Activated CD8-positive, alpha-beta memory T cell treated with anti-CD3 and anti-CD28 coated beads, Interleukin-2, amount 50 U/mL, for 4 hours (primary cell): ENCODE measurements at places on chromosomes 2 and 18.

DNA sequence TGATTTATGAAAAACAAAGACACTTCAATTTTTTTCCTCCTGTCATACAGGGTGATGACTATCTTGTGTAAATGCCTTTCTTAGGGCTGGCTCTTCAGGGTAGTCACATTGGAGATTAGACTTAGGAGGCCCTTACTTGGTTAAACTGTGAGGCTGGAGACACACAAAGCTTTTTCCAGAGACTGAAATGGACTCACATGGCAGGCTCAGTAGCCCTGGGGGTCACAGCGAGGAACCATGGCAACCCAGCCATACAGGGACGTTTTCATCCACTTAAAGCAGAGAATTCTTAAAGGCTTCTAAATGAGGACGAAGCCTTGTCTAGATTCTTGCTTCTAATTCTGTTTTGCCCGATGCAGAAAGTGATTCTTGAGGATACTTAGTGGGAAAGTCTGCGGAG is 57.3 kb upstream of the ZDBF2 start:
- DNase-seq = no peak

DNA sequence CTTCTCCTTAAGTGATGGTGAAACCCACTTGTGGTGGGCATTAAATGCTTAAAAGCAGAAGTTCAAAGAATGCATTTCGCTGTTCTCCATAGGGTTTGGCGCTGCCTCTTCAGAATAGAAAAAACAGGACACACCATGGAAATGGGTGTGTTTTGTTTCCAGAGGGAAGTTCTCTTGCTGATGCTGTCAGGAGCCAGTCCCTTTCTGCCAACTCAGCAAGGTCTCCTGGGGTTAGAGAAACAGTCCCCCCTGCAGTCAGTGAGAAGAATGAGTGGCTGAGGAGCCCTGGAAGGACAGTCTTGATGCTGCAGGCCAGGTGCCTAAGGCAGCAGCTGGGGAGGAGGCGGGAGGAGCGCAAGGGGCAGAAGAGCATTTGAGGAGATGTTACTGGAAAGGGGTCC is 37.8 kb upstream of the ASAP2 start:
- DNase-seq = no peak

DNA sequence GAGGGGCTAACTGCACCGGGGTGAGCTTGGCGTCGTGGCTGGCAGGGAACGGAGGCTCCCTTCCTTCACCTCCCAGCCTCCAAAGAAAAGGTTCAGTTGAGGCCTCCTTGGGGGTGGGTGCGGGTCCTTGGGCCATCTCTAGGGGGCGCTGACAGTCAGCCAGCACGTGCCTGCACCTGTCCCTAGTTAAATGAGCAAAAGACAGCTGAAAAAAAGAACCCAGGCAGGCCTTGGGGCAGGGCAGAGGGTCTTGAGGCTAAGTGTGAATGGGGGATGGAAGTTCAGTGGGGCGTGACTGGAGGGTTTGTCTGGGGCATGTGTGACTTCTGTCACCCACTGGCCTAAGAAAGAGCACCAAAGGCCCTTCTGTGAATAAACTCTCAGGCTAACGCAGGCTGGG is 56.4 kb downstream of the ZFP36L2 start:
- DNase-seq = peak; percentile 69

- no peak for DNase-seq
Observed at GRCh38 chr18:27109451-27109850, 75.7 kb downstream of the CHST9 start.

DNA sequence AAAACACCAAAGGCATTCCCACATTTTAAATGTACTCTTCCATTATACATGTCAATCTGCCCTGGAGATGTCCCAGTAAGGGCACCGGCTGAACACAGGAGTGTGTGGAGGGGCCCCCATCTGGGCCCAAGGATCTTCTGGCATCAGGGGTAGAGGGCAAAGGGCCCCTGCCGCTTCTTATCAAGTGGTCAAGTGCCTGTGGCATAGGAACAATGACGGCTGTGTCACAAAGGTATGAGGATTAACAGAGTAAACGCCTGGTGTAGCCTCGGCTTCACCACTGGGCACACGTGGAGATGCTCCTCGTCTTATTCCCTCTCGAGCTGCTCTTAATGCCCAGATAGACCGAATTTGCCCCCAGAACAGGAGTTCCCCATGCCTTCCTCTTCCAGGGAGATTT is 169.7 kb upstream of the GLI2 start:
- DNase-seq = no peak
